OCI-LY7 (cell line): ENCODE measurements at places on chromosomes 6 and 20.
A peak's percentile ranks its signal among the peaks of the same experiment; 100 is the strongest.

- no peak for DNase-seq
Measured at GRCh38 chr6:41053041-41053440, at the start of gene APOBEC2. APOBEC2 (plus strand) TSS chr6:41053202; CDS start chr6:41053348, 146 bp downstream.

- no peak for DNase-seq
Measured at GRCh38 chr20:46339037-46339436, 30.7 kb upstream of the CDH22 start.

DNA sequence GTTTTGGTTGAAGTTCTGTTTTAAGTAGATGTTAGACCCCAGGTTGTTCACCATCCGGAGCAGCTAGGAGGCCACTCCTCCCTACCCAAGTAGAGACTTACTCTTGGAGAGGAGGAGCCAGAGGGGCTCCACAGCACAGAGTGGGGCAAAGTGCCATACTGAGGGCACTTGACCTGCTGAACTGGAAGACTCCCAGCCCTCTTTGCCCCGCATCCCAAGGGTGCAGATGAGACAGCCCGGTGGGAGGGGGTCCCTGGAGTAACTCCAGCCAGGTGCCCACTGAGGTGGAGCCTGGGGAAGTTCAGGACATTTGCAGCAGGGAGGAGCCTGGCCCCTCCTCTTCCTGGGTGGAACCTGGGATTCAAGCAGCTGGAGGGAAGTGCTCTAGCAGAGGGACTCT is 102.1 kb upstream of the GPR6 start:
- DNase-seq = no peak

DNA sequence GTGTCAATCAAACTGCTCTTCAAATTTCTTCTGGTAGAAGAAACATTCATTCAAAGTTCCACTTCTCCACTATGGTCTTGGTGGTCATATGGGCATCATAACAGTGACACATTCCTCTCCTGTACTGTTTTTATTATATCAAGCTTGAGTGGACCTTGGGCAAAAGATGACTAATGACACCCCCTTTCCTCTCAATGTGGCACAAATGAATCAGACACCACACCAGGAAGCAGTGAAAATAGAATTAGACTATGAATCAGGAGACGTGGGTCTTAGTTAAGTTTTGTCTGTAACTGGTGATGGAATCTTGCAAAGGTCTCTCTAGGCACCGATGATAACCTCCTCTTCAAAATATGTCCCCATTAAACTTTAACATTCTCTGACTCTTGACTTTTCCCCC is 9.0 kb upstream of the NRSN1 start:
- DNase-seq = no peak

GRCh38 chr6:161257793-161258457 is 15.9 kb downstream of the AGPAT4 start:
- no peak for DNase-seq

DNA sequence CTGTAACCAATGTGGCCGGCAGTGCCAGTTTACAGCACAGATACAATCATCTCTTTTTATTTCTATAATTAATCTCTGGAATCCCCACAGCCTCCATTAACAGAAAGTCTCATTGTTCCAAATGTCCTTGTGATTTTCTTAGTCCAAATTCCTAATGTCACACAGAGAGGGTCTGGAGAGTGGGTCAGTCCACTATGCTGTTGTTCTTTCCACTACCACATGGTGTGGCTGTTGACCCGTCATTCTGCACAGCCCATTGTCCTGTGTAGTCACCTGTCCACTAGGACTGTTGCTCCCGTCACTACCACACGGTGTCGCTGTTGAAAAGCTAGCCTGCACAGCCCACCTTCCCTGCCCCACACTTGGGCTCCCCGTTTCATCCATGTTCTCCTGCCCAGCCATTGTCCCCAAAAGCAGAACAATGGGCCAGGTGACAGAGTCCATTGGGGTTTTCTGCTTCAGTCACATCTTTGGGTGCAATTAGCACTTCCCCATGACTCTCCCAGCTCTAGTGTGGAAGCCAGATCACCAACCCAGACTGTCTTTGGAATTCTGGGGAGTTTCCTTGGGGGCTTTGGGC is 8.6 kb upstream of the LBP start:
- DNase-seq = peak; percentile 29

- DNase-seq = no peak
Measured at GRCh38 chr6:137487869-137488149, 6.4 kb downstream of the OLIG3 start.

DNA sequence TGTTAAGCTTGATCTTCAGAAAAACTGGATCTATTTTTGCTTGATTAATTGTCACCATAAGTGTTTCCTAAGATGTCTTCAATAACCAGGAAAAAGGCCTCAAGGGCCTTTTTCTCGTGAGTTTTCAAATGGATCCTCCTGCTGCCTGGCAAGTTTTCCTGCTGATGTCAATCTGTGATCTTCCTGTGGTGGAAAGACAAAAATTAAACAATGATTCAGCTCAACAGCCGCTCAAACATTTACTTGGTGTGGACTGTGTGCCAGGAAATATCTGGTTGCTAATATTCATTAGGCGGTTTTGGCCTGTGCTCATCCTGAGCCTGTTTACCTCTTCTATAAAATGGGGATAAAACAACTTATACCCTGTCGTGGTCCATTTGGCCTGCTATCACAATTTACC is 35.4 kb upstream of the SSTR4 start:
- DNase-seq = no peak

DNA sequence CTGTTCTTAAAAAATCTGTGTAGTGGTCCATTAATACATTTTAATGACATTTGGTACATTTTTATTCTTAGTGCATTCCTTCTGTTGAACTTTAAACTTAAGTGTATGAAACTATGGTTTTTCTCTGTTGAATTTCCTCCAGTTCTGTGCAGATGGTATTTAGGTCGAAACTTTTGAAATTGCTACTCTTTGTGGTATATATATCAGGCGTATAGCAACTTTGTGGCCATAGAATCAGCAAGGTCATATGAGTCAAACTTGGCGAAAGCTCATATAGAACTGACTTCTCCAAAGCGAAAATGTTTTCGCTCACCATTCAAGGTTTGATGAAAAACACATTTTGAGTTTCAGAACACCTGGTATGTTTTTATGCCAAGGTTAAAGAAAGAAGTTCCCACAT is 93.7 kb downstream of the MAP3K4 start:
- DNase-seq = no peak

DNA sequence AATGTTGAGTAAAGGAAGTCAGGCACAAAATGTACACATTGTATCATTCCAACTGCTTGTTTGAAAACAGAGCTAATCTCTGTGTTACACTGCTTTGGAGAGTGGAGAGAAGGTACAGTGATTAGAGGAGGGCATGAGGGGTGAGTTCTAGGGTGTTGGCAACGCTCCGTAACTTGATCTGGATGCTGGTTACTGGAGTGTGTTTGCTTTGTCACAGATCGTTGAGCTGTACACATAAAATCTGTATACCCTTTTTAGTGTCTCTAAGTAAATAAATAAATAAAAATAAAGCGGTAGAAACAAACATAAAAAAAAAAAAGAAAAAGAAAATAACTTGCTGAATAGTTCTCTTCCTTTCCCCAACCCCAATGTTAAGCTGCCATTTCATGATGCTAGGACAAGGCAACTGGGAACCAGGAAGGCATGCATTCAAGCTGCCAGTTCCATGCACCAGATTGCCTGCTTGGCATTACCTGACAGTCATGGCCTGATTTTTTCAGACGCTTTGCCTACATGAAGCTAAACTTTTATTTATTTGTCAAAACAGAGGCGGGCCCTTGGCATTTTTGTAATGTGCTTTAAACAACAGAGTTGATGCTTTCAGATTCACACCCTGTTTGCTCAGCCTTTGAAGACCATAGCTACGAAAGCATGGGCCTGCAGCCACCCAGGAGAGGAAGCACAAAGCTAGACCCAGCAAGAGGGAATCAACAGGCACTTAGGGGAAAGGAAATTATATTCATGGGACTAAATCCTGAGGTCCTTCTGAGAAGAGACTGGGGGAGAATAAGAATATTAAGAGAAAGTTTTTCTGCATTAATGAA is 21.2 kb downstream of the TNFRSF21 start:
- no peak for DNase-seq

- DNase-seq = no peak
Measured at GRCh38 chr6:35810971-35811698, 6.0 kb downstream of the LHFPL5 start.

DNA sequence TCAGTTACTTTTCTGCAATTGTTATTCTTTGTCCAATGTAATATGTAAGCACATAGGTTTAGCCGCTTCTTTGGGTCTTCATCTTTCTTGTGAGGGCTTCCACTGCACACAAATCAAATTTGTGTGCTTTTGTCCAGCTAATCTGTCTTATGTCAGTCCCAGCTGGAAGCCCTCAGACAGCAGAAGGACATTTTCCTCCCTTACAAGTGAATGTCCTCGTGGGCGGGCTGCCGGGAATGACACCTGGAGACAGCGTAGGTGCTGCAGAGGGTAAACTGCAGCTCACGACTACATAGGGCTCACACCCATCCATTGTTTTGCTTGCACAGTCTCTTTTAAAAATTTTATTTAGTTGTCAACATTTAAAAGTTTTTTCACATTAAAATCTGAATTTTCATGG is 24.6 kb upstream of the PPP1R14C start:
- no peak for DNase-seq

GRCh38 chr20:2327620-2328555 is 32.1 kb downstream of the TGM3 start:
- no peak for DNase-seq

- DNase-seq = no peak
Measured at GRCh38 chr6:139763468-139764210, 389.2 kb upstream of the CITED2 start.

- DNase-seq = no peak
Measured at GRCh38 chr6:108578595-108579327, 18.0 kb downstream of the FOXO3 start.

DNA sequence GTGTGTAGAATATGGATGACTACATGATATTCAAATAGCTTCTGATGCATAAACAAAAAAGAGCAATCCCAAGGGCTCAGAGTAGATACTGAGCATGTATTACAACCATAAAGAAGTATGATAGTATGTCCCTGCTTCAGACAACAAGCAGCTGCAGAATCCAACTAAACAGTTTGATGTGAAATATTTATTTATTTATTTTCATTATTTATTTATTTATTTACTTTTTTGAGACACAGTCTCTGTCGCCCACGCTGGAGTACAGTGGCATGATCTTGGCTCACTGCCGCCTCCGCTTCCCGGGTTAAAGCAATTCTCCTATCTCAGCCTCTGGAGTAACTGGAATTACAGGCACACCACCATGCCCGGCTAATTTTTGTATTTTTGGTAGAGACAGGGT is 384.3 kb downstream of the KHDRBS2 start:
- no peak for DNase-seq

- no peak for DNase-seq
Measured at GRCh38 chr6:53608396-53608795, 57.2 kb downstream of the KLHL31 start.

GRCh38 chr6:80287607-80288006 is 181.1 kb downstream of the BCKDHB start:
- no peak for DNase-seq

- no peak for DNase-seq
Measured at GRCh38 chr6:43801495-43802181, 31.6 kb downstream of the VEGFA start.

GRCh38 chr20:2911200-2911599 is 37.9 kb downstream of the PTPRA start:
- no peak for DNase-seq

GRCh38 chr20:15214051-15214450 is 876.6 kb upstream of the FLRT3 start:
- DNase-seq = no peak
